Stimulated activated CD8-positive, alpha-beta memory T cell treated with anti-CD3 and anti-CD28 coated beads, Interleukin-15, amount 100 ng/mL, for 48 hours (primary cell): ENCODE measurements at places on chromosomes 12 and 14.
A peak's percentile ranks its signal among the peaks of the same experiment; 100 is the strongest.

GRCh38 chr12:6367065-6367968 lies 8.0 kb downstream of the SCNN1A start:
- DNase-seq: no peak

DNA sequence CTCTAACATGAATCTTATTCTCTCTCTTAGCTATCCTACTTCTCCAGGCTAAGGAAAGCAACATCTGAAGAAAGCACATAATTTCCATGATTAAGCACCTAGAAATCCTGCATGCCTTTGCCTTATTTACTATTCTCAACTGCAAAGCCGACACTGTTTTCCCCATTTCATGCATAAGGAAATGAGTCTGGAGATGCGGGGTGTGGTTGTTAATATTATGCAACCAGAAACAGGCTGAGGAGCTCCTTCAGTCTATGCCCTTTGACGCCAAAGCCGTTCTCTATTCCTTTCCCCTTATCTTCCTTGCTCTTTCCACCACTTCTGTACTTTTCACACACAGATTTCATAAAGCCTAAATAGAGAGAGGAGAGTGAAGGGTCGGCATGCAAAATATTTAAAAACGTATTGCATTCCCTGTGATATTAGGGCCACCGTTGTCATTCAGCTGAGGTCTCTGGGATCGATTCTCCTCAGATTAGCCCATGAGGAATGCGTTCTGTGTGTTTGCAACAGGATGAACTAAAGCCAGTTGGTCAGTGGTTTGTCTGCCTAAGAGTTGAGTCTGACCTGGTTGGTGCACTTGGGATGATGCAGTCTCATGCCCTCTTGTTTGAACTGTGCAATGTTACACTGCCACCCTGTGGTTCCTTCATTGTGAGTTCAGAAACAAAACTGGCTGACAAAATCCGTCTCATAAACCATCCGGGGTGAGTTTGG lies 53.1 kb upstream of the PLEKHG7 start:
- peak; percentile 22 for DNase-seq

DNA sequence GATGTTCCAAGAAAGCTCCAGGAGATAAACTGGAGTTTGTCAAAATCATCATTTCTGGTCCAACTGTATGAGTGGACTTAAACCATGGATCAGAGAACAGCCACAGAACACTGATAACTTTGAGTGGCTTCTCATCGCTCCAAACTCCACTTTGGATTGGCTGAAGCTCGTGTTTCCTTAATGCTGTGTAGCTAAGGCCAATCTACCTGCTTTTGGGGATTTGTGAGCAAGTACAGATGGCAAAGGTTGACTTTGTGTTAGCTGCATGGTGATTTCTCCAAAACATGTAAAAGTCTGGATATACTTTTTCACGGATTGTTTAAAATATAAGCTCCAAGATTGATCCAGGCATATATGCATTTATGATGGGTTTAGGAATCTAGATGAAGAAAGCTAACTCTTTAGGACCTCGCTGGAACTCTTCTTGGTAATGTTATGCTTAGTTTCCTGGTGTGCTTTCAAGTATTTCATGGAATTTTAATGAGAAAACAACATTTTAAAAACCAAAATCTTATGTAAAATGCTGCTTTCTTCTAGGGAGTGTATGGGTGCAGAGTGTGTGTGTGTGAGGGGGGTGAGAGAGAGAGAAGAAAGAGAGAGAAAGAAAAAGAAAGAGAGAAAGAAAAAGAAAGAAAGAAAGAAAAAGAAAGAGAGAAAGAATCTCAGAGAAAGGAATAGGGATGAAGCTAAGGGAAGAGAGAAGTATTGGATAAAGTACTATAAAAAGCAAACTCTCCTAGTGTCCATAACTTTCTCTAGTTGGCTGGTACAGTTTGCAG lies 11.6 kb upstream of the PAX9 start:
- no peak for DNase-seq

GRCh38 chr14:75562089-75562488 lies 16.3 kb upstream of the FLVCR2 start:
- peak; percentile 71 for DNase-seq

DNA sequence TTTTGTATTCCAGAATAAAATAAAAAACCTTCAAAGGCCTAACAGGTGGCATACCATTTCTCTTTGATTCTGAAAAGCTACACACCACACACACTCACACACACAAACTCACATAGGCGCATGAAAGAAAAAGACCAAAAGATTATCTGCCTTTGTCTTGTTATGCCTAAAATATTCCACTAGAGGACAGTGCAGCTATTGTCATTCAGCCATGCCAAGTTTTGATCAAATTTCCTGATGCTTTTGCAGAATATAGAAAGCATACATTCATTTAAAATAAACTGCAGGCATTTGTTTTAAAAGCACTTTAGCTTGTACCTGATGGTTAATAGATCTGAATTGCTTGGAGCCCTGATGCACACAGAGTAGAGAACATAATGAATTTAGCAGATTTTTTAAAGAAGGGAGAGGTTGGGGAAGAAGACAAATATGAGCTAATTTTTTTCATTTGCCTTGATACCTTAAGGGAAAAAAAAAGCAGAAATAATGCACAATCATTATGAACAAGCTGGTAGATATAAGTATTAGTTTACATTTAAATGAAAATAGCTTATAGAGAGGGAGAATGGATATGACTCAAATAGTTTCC lies 1766.9 kb upstream of the SEL1L start:
- DNase-seq: no peak
